ENCODE measurements at places on chromosomes 5 and 9.

- peak; percentile 14 for DNase-seq
Observed at GRCh38 chr9:128702949-128703615, 779 bp downstream of the PKN3 start.

- no peak for DNase-seq
Observed at GRCh38 chr9:112852741-112853504, 37.8 kb downstream of the SLC46A2 start.

DNA sequence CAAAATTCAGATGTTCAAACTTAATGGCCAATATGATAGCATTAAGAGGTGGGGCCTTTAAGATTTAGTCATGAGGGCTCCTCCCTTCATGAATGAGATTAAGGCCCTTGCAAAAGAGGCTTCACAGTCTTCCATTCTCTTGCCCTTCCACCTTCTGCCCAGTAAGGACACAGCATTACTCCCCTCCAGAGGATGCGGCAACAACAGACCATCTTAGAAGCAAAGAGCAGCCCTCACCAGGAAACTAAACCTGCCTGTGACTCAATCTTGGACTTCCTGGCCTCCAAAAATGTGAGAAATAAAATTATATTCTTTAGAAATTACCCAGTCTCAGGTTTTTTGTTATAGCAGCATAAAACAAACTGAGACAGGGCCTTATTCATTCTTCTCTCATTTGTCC, 8.2 kb downstream of the AP3B1 start:
- DNase-seq = no peak

DNA sequence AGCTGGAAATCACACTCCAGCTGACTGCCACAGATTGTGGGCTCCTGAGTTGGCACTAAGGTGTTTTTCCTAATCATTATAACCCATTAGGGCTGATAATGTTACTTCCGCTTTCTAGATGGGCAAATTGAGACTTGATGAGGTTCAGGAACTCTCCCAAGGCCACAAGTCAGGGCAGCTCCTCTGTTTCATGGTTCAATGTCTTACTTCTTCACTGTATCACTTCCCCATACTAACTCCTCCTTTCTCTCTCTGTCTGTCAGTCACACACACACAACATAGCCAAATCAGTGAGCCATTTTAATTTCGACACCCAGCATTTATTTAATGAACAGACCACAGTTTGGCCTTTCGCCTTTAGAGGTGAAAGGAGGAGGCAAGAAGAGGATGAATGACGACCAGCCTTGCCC, 17.8 kb upstream of the TRAF1 start:
- DNase-seq = no peak

GRCh38 chr5:6302684-6303083, 75.7 kb downstream of the MED10 start:
- DNase-seq = no peak

All from fibroblast of skin of abdomen (primary cell).